Cortex of kidney (tissue), 1 donor: ENCODE measurements at places on chromosomes 5 and 9.

DNA sequence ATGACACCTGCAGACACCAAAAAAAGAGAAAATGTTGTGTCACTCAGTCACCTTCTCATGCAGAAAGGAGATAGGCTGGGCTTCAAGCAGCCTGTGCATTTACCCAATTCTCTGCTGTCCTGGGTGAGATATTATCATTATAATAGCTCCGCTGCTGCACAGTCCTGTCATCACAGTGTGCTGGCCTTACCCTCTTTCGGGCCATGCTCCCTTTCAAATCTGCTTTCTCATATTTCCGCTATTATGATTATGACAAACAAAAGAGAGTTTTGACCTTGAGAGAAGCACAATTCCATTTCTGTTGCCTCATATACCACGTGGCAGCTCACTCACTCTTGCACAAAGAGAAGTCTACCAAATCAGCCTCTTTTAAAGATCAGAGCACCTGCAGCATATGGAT is 1350.1 kb upstream of the ACO1 start:
- no peak for DNase-seq

DNA sequence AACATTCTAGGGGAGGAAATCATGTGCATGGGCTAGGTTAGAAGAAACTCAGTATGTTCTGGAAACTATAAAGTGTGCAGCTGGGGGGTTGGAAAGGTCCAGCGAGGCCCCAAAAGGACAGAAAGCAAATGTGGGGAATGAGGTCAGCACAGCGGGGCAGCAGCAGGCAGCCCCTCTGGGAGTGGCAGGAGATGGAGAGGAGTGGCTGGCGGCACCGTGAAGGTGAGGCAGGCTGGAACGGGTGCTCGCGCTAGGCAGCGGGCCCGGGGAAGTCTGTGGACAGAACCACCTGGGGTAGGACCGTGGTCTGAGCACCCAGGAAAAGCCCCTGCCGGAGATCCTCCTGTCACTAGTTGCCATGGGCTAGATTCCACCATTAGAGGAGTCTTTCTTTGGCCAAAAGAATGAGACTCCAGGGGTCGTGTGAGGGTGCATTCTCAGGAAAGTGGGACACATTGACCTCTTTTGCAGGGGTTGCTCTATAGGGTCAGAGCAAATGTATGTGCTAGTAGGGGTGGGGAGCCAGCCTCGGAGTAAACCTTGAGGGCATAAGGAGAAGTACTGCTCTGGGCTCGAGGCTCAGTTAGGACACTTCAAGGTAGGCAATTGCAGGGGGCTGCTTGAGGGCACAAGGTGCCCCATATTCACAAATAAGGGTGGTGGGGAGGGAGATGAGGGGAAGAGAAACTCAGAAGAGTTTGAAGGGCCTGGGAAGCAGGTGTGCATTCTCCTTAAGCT is 61.2 kb downstream of the IL6ST start:
- no peak for DNase-seq

- no peak for DNase-seq
Observed at GRCh38 chr9:129895376-129896268, 60.4 kb downstream of the USP20 start.

GRCh38 chr9:129270205-129270604 is 92.1 kb upstream of the IER5L start:
- no peak for DNase-seq

GRCh38 chr9:4490705-4491625 is 697 bp downstream of the SLC1A1 start:
- DNase-seq, result no peak

DNA sequence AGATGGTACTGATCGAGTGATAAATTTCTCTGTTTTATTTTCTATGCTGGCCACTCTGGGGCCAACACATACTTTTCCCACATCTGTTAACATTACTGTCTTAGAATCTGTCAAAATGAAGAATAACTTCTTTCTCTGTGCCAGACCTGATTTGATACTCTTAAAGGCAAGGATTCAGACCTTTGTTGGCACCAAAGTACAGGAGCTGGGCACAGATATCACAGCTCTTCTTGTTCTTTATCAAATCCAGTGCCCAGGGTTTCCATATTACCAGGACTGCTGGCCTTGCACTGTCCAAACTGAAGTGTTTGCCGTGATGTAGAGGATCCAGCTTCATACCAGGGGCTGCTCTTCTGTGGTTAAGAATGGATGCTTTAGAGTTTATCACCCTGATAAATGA is 20.9 kb downstream of the ZNF474 start:
- DNase-seq, result no peak

DNA sequence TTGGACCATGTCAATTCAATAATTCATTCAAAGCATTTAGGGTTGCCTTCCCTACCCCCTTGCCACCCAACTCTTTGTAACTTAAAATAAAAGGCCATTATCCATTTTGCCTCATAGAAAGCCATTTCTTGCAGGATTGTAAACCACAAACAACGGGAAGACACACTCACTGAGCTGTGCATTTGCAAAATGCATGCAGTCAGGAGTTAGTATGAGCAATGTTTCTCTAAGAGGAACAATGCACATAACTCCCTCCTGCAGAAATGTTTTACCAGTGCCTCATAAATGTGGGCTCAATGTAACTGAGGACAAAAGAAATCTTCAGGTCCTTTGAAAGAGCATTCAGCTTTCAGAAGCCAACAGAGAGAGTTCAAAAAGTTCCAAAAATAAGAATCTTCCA is 98.5 kb upstream of the ABCA1 start:
- no peak for DNase-seq
